ENCODE measurements at places on chromosomes 2 and 18.

DNA sequence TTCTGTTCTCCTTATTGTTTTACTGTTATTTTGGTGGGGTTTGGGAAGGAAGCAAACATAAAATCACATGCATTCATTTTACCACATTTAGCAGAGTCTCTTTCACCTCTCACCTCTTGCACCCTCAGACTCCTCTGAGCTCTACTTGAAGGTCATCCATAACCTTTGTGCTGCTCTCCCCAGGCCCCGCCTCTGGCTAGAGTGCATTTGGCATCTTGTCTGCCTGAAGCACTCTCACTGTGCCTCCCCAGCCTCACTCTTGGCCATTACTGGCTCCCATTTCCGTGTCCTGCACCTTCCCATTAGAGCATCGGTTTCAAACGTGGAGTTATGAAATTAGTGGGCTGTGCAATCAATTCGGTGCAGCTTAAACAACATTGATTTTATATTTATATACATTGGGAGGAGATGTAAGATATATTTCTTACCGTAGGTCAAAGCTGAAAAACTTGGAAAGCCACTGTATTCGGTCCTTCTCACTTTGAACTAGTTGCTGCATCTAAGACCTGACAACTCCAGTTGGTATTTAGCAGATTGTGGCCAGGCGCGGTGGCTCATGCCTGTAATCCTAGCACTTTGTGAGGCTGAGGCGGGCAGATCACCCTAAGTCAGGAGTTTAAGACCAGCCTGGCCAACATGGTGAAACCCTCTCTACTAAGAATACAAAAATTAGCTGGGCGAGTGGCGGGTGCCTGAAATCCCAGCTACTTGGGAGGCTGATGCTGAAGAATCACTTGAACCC is 6.9 kb upstream of the ZFAND2B start:
- no peak for DNase-seq

DNA sequence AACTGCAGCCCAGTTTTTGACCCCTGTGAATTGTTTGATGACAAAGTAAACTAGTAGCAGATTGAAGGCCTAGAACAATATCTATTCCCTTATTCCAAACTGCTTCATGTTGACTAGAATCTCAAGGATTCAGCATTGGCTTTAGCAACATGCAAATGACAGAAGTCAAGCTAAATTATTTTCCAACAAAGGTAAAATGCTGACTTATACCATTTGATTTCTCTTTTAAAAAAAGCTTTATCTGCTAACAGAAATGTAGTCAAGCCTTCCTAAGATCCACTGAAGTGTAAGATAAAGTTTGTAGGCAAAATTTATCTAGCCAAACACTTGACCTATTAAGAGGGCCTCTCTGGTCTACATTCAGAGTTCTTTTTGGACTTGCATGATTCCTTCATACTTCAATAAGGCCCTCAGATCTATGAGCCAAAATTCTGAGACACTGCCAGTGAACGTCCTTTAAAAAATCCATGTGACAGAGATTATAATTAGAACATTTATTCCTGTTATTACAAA is 9.5 kb upstream of the CYBRD1 start:
- DNase-seq, result no peak

- DNase-seq, result no peak
Observed at GRCh38 chr18:56089612-56090258, 501.7 kb upstream of the TCF4 start.

- DNase-seq, result no peak
Observed at GRCh38 chr2:112829961-112830681, 6.5 kb downstream of the IL1B start.

- DNase-seq, result no peak
Observed at GRCh38 chr18:34704823-34705222, 5.3 kb upstream of the DTNA start.

DNA sequence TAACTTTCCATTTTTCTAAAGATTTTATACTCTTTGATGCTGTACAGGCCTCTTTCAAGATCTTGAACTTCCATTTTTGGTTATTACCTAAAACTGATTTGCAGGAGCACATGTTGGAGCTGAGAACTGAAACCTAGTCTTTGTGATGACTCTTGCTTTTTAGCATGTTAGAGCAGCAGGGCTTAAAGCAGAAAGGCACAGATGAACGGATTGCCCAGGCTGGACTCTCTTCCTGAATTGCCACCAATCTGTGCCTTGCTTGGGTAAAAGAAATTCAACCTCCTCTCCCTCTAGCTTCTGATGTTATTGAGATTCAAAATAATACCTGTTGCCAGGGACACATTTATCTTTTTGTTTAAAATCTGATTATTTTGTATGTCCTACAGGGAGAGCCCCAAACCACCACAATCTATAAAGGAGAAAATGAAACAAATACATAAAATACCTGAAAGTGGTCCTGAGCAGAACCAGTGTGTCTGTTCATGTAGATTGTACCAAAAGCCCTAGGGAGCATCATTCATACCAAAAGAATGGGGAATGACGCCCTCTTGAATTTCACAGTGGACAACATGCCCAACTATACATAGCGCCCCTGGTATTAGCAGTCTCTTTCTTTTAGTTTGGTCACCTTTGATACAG is 277.0 kb upstream of the MAP2 start:
- DNase-seq, result no peak

DNA sequence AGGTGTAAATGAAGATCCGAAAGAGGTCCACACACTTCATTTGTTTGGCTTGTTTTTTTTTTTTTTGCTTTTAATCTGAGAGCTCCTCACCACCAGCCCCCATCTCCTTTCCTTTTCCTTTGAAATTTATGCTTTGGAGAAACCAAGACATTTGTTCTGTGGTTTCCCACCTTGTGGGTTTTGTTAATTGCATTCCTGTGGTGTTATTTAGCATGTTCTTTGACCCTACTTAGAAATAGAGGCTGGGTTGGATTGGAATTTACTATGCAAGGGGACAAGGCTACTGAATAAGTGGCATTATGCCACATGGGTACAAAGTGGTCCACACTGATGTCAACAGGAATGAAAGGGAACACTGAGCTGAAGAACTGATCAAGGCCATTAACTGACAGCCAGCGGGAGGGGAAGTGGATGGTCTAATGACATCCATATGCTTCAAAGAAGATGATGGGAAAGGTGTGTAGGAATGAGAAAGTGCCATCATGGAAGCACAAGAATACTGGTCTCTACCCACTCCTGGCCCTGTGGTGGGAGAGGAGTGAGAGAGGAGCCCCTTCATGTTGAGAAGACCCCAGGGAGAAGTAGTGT is 8.9 kb downstream of the CCL20 start:
- DNase-seq, result no peak
